M059J (cell line): ENCODE measurements at places on chromosomes 3 and 15.

DNA sequence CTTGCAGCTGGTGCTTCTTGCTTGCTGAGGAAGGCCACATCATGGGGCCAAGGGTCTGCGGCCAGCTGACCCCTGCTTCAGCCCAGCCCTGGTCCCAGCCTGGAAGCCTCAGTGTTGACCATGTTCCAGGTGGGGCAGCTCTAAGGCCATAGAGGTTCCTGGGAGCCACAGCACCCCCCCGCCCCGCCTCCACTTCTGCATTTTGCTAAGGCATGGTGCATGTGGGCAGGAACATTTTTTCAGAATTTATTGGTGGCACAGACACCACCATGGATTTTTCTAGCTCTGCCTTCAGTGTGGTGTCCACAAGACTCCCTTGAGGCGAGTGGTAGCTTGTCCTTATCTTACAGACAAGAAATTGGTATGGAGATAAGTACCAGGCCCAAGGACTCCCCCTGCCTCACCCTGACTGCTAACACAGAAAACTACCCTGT is 1.9 kb upstream of the CHST14 start:
- DNase-seq = no peak

GRCh38 chr3:149564079-149564478 is 89.6 kb downstream of the TM4SF4 start:
- peak; percentile 82 for DNase-seq

- DNase-seq = no peak
Measured at GRCh38 chr15:91223863-91224262, 123.8 kb downstream of the SV2B start.

- DNase-seq = peak; percentile 80
Measured at GRCh38 chr3:124584552-124585391, 145.5 kb upstream of the UMPS start.

GRCh38 chr3:107845380-107846278 is 245.2 kb downstream of the CD47 start:
- DNase-seq = no peak

GRCh38 chr15:79540551-79540950 is 108.4 kb downstream of the MINAR1 start:
- no peak for DNase-seq

GRCh38 chr15:42012241-42012640 is 8.6 kb downstream of the PLA2G4E start:
- DNase-seq = no peak

DNA sequence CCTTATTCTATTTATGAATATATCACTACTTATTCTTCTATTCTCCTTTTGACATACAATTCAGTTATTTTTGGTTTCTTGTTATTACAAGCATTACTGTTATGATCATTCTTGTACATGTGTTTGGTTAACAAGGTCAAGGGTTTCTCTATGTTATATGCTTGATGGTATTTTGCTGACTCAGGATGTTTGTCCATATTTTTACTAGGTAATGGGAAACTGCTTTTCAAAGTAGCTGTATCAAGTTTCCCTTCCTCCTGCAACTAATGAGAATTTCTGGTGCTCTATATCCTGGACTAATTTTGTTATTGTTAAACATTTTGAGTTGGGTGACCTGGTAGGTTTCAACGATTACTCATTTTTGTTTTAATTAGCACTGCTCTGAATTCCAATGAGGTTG is 841.0 kb downstream of the OTOL1 start:
- peak; percentile 3 for DNase-seq

DNA sequence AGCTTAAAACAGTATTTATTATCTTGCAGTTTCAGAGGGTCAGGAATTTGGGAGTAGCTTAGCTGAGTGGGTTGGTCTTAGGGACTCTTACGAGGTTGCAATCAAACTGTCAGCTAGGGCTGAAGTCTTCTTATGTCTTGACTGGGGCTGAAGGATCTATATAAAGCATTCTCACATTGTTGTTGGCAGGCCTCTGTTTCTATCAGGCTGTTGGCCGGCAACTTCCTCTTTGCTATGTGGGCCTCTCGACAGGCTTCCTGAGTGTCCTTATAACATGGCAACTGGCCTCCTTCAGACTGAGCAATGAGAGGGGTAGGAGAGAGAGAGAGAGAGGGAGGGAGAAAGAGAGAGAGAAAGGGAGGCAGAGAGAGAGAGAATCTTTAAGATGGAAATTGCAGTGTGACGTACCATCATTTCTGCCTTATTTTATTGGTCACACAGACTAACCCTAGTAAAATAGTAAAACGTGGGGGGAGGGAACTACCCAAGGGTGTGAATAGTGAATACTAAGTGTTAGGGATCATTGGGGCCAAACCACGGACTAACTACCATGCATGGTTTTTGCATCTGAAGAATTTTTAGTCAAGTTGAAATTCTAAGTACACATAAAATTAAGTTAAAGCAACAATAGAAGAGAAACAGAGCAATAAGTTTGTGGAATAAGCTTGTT is 16.1 kb downstream of the FGF7 start:
- DNase-seq = no peak

DNA sequence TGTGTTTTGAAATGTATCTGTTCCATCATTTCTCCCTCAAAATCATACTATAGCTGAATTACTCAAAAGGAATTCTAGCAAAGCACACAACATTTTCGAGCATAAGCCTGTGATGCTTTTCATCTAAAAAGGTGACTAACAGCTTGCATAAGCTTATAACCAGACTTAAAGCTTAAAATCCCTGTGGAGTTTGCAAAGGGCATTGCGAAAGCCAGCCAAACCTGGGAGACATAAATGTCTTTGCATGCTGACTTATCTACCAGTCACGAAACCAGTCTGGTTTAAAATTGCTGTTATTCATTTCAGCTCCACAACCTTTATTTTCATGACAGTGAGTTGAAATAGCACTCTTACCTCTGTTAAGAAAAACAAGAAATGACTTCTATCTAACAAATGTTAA is 35.6 kb upstream of the LIPC start:
- DNase-seq = peak; percentile 73

DNA sequence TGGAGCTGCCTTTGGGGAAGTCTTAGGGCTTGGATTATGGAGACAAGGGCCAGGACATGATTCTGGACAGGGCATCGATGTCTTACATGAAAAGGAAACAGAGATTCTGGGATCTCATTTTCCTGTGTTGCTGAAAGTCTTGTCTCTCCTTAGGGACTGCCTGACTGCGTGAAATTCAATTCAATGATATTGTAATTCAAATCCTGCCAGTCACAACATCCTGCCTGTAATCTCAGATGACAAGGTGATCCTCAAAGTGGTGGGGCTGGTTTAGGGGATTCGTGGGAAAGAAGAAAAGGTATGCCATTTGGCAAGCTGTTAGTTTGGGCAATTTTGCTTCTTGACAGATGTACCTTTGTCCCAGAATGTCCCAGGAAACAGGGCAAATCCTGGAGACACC is 129.1 kb downstream of the KBTBD8 start:
- no peak for DNase-seq

DNA sequence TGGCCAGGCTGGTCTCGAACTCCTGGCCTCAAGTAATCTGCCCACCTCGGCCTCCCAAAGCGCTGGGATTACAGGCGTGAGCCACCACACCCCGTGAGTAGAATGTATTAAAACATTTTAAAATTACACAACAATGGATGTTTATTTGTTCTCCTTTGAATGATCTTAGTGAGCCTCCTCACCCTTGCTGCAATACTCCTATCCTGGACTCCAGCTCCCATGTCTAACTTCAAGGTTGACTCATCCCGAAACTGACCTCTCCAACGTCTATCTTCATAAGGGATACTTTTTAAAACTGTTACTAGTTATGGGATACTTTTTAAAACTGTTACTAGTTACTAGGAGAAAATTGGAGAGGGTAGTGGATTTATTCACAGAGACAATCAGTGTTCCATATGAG is 17.8 kb upstream of the RHCG start:
- no peak for DNase-seq

DNA sequence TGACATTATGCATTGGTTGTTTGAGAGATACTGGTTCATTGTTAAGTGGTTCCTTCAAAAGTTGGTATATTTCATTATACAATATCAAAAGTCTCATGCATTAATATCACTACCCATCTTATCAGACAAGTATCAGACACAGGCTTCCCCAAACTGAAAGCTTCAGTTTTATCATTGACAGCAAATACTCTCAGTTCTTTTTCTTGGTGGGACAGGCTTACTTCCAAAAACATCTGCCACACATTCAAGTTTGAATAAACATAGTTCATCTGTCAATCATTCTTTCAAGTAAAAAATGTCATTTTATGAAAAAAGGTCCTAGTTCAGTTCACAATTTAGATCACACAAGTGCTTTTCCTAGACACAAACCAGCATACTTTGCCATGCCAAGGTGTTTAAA is 280.0 kb upstream of the TRIM42 start:
- DNase-seq = no peak

DNA sequence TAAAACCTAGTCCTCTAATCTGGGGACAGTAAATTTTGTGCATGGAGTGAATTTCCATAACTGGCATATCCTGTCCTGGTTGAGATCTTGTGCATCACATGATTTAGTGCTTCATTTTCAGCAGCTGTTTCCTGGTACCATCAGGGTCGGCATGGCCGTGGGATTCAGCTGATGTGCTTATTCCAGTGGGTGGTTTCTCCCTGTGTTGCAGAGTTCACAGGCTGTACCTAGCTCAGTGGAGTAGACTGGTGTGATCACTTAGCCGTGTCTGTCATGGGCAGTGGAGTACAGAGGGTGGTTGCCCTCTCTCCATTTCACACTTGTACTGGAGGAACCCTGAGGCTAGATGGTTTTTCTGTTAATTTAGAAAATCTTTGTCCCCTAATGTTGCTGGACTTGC is 228.5 kb downstream of the PTPRG start:
- DNase-seq = no peak

GRCh38 chr15:90585863-90586262 is 56.1 kb downstream of the CRTC3 start:
- peak; percentile 12 for DNase-seq

- DNase-seq = no peak
Measured at GRCh38 chr3:171836855-171837254, 6.3 kb upstream of the TMEM212 start.

DNA sequence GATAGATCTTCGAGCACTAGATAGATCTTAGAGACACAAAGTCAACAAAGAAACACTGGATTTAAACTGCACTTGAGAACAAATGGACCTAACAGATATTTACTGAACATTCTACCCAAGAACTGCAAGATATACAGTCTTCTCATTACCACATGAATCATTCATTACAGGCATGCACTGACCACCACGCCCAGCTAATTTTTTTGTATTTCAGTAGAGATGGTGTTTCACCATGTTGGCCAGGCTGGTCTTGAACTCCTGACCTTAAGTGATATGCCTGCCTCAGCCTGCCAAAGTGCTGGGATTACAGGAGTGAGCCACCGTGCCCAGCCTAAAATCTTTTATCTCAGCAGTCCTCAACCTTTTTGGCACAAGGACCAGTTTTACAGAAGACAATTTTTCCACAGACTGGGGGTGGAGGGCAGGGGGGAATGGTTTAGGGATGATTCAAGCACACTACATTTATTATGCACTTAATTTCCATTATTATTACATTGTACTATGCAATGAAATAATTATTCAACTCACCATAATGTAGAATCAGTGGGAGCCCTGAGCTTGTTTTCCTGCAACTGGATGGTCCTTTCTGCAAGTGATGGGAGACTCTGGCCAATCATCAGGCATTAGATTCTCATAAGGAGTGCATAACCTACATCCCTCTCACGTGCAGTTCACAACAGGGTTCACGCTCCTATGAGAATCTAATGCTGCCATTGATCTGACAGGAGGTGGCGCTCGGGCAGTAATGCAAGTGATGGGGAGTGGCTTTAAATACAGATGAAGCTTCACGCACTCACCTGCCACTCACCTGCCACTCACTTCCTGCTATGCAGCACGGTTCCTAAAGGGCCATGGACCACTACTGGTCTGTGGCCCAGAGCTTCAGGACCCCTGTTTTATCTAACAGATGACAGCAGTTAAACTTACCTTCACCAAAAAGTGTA is 21.7 kb downstream of the CSNK1G1 start:
- DNase-seq = peak; percentile 38

GRCh38 chr3:52547143-52547542 is 10.7 kb downstream of the UQCC5 start:
- DNase-seq = no peak

DNA sequence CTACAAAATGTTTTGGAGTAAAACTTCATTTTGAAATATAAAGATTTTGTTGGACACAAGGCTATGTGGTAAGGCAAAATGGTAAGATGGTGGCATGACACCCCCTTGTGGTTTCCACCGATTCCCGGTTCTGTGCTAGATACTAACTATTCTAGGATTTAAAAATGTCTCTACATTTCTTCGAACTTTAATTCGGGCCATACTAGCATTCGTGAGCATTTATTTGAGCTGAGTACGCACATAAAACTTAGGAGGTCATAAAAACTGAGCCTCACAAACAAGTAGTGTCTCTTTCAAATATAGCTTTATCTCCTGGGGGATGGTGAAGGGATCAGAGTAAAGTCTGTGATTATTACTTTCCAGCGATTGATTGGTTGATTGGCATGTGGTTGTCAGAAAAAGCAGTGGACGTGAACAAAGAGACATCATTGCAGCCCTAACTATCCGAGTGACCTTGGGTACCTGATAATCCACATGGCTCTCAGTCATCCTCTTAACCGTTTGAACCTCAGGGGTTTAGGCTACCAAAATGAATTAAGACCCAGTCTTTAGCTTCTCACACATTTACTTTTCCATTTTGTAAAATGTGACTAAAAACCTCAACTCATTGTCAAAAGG is 1.1 kb upstream of the ZNF639 start:
- peak; percentile 67 for DNase-seq

DNA sequence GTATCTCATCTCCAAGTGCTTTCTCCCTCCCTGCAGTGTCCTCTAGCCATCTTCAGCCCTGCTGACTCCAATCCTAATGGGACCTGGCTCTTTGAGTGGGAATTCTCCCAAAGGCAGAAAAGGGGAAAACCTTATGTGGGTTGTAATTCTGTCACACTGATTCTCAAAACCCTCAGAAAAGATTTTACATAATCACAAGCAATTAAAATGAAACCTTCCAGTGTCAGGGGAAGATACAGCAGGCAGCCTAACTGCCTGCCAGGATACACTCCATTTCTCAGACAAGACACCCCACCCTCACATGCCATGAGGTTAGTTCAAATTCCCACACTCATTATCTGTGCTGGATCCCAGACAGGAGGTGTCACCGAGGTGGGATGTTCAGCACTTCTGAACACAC is 121.4 kb downstream of the RFTN1 start:
- DNase-seq = no peak

DNA sequence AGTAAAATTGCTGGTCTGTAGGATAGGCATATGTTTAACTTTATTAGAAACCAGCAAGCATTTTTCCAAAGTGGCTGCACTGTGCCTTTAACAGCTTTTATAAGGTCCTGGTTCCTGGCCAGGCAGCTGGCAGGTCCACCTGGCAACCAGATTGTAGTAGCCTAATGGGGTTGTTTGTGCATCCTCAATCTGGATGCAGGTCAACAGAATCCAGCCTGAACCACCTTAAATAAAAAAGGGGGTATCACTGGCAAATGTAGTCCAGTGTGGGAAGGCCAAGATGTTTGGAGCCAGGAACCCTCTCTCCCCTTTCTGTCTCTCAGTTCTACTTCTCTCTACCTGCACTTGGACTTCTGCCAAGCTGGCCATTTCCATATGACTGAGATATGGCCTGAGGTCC is 200.3 kb downstream of the ZNF621 start:
- no peak for DNase-seq

- DNase-seq = no peak
Measured at GRCh38 chr3:53175613-53176540, 14.9 kb downstream of the PRKCD start.

- DNase-seq = no peak
Measured at GRCh38 chr3:159532577-159532976, 456.1 kb upstream of the IL12A start.

GRCh38 chr15:69992348-69992747 is 105.4 kb downstream of the TLE3 start:
- DNase-seq = no peak
